ENCODE measurements at places on chromosomes 12 and 14. TPM values are rescaled to one million over a fixed set of nuclear protein-coding genes. Genes with fewer than 3 reads are reported as not detected.

The TMEM119 gene
- 67.0 TPM for polyA plus RNA-seq

The PTPRB gene
- polyA plus RNA-seq: 0.04 TPM

The SOX5 gene
- polyA plus RNA-seq: 6.7 TPM

The WSCD2 gene
- not detected for polyA plus RNA-seq

The AKAP3 gene
- polyA plus RNA-seq: 0.29 TPM

The MGAT4C gene
- polyA plus RNA-seq: not detected

The KRT5 gene
- polyA plus RNA-seq: 0.31 TPM

The KLHDC1 gene
- 0.63 TPM for polyA plus RNA-seq

The PKP2 gene
- polyA plus RNA-seq: not detected

The PIWIL1 gene
- not detected for polyA plus RNA-seq

The CARMIL3 gene
- polyA plus RNA-seq: 0.02 TPM

The DPF3 gene
- 18.1 TPM for polyA plus RNA-seq

The ERBB3 gene
- polyA plus RNA-seq: 2.1 TPM

The DRAM1 gene
- 57.5 TPM for polyA plus RNA-seq

The SPTB gene
- polyA plus RNA-seq: 0.01 TPM

- no peak for DNase-seq
These were observed 275.0 kb downstream of the AKAP6 start for GRCh38 chr14:32603992-32604565.

DNA sequence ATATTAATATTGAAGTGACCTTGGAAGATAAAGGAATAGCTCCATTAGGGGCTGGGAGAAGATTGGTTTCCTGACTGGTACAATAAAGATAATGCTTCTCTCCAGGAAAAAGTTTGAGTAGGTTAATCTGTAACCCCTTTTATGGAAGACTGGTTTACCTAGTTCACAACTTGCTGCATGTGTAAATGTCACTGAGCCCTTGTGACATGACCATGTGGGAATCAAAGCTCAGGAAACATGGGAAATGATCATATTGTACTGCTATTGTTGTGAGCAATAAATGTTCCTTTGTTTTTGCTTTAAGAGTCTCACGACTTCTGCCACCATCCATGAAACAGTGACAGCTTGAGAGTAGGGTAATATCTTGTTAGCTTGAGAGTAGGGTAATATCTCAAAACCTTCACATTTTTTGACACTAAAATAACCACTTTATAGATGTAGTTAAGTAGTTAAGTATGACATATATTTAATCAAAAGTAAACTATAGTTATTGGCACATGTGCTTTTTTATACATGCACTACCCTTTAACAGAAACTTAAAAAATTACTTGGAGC lies 1338.6 kb downstream of the FSCB start:
- no peak for DNase-seq

GRCh38 chr12:97854477-97854876 lies 391.9 kb downstream of the RMST start:
- no peak for DNase-seq

DNA sequence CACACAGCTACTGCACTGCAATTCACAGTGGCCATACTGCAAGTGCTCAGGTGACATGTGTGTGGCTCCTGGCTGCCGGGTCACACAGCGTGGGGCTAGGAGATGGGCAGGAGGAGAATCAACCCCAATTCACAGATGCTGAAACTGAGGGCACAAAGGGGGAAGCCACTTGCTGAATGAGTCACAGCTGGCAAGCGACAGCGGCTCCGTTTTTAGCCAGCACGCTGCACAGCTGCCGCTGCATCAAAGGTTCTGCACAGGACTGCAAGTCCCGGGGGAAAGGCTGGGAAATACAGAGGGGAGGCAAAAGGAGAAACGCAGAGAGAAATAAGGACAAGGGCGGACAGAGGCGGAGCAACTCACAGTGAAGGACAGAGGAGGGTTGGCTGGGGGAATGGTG lies 57.9 kb downstream of the KDM2B start:
- DNase-seq: no peak

GRCh38 chr14:37257501-37258070 lies 59.8 kb downstream of the MIPOL1 start:
- DNase-seq: no peak

GRCh38 chr12:77388445-77389265 lies 323.3 kb upstream of the E2F7 start:
- DNase-seq: no peak

DNA sequence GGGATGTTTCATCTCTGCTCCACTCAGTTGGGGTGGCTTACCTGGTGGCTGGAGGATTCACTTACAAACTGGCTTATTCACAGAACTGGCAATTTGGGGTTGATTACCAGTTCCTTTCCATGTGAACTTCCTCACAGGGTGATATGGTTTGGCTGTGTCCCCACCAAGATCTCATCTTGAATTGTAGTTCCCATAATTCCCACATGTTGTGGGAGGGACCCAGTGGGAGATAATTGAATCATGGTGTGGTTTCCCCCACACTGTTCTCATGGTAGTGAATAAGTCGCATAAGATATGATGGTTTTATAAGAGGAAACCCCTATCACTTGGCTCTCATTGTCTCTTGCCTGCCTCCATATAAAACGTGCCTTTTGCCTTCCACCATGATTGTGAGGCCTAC lies 26.9 kb upstream of the IGF1 start:
- no peak for DNase-seq

- DNase-seq: no peak
These were observed 83.4 kb upstream of the ESRRB start for GRCh38 chr14:76292561-76292960.

DNA sequence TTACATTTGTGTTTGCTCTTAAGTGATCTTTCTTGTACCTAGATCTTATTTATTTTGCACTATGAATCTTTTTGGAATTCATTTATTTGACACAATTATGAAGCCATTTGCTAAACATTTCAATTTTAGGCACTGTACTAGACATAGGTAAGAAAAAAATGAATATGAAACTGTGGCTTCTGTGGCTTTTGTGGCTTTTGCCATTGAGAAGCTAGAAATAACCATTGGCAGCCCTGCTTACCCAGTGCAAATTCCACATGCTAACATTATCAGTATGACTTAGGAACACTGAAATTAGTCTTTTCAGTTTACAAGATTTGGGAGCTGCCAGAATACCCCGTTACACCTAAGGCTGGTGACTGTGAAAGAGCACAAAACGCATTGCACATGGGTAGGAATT lies 60.1 kb downstream of the FSCB start:
- no peak for DNase-seq

DNA sequence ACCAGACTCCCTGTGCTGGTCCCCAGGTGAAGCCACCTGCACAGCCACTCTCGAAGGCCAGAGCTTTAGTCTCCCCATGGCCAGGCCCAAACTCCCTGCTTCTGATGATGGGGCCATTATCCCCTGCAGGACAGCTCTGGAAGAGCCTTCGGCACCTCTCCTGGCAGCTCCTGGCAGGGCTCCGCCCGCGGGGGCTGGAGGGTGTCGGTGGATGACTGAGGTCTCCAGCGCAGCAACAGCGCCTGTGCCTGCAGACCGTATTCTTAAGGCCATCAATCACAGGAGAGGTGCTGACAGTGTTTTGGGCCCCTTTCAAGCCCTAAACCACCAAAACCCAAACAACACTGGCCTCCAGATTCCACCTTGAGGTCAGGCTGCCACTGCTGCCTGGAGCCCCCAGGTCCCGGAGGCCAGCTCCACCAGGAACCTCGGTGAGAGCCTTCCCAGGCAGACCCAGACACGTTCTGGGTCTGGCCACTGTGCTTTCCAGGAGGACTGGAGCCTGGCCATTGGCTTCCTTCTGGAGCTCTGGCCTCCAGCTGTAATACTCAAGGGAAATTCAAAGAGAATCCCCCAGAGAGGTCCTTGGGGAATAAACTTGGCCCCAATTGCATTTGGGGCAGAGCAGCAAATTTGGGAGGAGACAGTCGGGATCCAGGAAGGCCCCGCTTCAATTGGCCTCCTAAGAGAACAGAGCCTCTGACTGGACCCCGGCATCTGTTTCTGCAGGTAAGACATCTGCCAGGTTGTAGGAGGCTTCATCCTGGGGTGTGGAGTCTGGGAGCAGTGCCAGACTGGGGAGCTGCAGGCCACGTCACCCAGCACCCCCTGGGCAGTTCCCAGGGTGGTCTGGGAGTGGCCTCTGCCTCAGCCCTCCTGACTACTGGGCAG lies 210.6 kb upstream of the RTL1 start:
- no peak for DNase-seq

- no peak for DNase-seq
These were observed 115.4 kb downstream of the MON2 start for GRCh38 chr12:62582065-62582366.

- DNase-seq: no peak
These were observed 18.6 kb upstream of the RFLNA start for GRCh38 chr12:124276337-124276736.

- DNase-seq: no peak
These were observed 51.5 kb downstream of the LMNTD1 start for GRCh38 chr12:25501549-25501948.

GRCh38 chr12:1212526-1212925 lies 221.5 kb downstream of the ERC1 start:
- no peak for DNase-seq

GRCh38 chr14:59277659-59278058 lies 89.2 kb downstream of the DAAM1 start:
- DNase-seq: no peak

DNA sequence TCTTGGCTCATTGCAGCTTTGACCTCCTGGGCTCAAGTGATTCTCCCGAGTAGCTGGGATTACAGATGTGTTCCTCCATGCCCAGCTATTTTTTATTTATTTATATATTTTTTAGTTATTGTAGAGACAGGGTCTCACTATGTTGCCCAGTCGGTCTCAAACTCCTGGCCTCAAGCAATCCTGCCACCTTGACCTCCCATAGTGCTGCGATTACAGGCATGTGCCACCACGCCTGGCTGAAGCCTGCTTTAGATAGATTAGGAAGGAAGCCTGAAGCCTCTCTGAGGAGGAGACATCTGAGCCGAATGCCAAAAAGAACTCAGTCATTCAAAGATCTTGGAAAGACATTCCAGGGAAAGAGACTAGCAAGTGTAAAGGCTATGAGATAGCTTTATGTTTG lies 10.2 kb downstream of the INHBC start:
- DNase-seq: no peak

DNA sequence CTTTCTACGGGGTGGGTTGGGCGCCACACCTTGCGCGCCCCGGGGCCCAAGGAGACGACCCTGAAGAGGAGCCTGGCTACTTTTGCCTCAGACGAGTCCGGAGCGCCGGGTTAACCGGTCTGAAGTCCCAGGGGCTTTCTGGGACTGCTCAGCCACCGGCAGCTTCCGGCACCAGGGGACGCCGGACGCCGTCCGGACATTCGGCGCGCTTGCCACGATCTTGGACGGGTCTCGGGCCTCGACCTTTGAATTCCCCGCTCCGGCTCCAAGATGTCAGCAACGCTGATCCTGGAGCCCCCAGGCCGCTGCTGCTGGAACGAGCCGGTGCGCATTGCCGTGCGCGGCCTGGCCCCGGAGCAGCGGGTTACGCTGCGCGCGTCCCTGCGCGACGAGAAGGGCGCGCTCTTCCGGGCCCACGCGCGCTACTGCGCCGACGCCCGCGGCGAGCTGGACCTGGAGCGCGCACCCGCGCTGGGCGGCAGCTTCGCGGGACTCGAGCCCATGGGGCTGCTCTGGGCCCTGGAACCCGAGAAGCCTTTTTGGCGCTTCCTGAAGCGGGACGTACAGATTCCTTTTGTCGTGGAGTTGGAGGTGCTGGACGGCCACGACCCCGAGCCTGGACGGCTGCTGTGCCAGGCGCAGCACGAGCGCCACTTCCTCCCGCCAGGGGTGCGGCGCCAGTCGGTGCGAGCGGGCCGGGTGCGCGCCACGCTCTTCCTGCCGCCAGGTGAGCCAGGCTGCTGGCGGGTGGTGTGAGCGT lies at the start of gene ACOT4:
ACOT4 (plus strand) TSS at position 184 of the 760 bp plus-strand sequence; CDS start at position 271, 87 bp downstream.
- DNase-seq: no peak

DNA sequence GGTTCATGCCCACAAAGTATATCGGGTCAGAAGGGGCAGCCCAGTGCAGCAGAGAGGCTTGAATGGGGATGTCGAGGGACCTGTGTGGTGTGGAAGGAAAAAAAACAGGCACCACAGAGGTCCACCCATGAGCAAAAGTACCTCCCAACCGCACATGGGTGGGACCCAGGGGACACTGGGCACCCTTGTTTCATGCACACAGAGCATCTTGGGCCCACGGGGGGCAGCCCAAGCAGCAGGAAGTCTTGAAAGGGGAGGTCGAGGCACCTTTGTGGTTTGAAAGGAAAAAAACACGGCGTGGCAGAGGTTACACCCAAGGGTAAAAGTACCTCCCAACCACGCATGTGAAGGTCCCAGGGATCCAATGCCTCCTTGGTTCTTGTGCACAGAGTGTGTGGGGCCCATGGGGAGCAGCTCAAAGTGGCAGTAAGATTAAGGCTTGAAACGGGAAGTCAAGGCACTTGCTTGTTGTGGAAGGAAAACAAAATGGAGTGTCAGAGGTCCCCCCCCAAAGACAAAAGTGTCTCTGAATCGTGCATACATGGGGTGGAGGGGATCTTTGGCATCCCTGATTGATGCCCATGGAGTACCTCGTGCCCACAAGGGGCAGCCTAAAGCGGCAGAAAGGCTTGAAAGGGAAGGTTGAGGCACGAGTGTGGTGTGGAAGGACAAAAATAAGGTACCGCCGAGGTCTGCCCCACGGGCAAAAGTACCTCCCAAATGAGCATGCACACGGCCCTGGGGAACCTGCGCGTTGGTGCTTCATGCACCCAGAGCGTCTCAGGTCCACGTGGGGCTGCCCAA lies 575.5 kb downstream of the ALG10 start:
- no peak for DNase-seq

- no peak for DNase-seq
These were observed 209.3 kb upstream of the RGS6 start for GRCh38 chr14:71722885-71723284.

- no peak for DNase-seq
These were observed 460 bp upstream of the SYNE2 start for GRCh38 chr14:63852271-63852816.

GRCh38 chr12:100555722-100556121 lies 17.8 kb upstream of the GAS2L3 start:
- no peak for DNase-seq

DNA sequence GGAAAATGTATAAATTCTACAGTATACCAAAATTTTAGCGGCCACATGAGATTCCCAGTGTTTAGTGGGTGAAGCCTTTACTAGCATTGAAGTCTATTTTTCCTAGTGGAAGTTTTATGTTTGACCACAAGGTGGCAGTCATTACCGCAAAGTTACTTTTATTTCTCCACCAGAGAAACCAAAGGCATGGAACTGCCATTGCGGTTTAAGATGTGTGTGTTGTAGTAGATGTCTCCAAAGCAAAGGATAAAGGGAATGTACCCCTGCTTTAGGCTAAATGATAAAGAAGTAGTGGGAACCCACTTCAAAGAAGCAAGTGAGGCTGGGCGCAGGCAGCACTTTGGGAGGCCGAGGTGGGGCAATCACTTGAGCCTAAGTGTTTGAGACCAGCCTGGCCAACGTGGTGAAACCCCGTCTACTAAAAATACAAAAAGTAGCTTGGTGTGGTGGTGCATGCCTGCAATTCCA lies 140.5 kb downstream of the PRKCH start:
- DNase-seq: peak; percentile 64

DNA sequence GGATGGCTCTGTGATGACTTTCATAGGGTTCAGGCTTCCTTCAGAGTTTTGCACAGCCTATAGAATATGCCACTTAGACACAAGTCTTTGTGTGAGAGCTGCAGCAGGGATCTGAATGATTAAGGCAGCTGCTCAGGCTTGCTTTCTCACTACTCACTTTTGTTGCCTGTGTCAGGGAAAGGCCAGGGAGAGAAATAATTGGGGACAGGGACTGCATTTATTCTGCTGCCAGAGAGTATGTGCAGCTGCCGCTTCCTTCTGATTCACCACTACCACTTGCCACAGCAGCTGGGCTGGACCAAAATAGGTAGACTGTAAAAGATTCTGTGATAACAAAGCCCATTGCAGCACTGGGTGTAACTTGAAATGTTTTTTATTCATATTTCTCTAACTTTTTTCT lies 49.7 kb downstream of the TRMT5 start:
- no peak for DNase-seq

All from AG04450 (cell line).